ENCODE measurements at places on chromosomes 3 and 15.
A peak's percentile ranks its signal among the peaks of the same experiment; 100 is the strongest.

GRCh38 chr15:101561584-101561906, 72.0 kb upstream of the PCSK6 start:
- DNase-seq: no peak

GRCh38 chr3:69739204-69740102, at the start of gene MITF:
Gene MITF (plus strand): TSS chr3:69739464. CDS start chr3:69739598, 134 bp downstream.
- peak; percentile 87 for DNase-seq

GRCh38 chr15:83561661-83562060, 92.3 kb upstream of the ADAMTSL3 start:
- no peak for DNase-seq

- DNase-seq: no peak
Measured at GRCh38 chr15:43915631-43916325, 89.0 kb downstream of the WDR76 start.

DNA sequence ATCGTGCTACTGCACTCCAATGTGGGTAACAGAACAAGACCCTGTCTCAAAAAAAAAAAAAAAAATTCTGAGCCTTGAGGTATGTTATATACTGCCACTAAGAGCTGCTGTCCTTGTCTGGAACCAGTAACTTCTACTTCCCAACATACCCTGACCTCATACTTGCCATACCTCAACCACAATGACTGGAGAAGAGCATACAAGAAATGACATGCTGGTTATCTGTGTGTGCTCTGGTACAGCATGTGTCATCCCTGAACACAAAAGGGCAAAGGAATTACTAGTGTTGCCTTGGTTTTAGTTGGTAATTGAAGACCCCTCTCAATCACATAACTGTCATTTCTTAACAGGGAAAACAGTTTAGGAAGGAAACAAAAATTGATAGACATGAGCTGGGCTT, 54.5 kb downstream of the MRPS25 start:
- no peak for DNase-seq

- no peak for DNase-seq
Measured at GRCh38 chr15:100033140-100033857, 300.1 kb upstream of the LYSMD4 start.

Measured in kidney glomerular epithelial cell (primary cell).